Left lung (tissue), 14 donors: ENCODE measurements at places on chromosomes 6 and 20. TPM values are rescaled to one million over a fixed set of nuclear protein-coding genes. Genes with fewer than 3 reads are reported as not detected.
A peak's percentile ranks its signal among the peaks of the same experiment; 100 is the strongest.

SAPCD1 gene
- 3.9 TPM for total RNA-seq

C20orf204 gene
- 1.0 TPM for total RNA-seq

DNA sequence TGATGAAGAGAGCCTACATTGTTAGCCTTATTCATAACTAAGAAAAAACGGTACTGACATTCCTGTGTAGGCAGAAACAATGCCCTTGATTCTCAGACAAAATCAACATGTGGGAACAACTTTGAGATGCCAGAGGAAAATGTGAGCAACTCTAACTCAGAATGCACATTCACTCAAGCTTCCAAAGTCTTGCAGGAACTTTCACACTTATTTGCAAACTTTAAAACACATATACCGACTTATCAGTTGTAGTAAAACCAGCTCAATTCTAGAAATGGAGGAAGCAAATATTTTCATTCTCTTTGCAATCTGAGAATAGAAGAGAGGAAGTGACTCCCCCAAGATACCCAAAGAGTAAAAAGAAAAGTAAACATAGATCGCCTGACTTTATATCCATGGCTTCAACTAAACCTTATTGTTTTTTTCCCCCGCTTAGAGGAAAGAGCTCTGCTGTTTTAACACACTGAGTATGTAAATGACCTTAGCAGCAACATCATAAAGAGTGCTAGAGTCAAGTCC is 117.6 kb downstream of the EPB41L2 start:
- no peak for DNase-seq

- DNase-seq, result peak; percentile 88
Measured at GRCh38 chr20:31861385-31862156, 8.8 kb downstream of the DUSP15 start.

- no peak for DNase-seq
Measured at GRCh38 chr6:169685860-169686259, 16.0 kb downstream of the WDR27 start.

DNA sequence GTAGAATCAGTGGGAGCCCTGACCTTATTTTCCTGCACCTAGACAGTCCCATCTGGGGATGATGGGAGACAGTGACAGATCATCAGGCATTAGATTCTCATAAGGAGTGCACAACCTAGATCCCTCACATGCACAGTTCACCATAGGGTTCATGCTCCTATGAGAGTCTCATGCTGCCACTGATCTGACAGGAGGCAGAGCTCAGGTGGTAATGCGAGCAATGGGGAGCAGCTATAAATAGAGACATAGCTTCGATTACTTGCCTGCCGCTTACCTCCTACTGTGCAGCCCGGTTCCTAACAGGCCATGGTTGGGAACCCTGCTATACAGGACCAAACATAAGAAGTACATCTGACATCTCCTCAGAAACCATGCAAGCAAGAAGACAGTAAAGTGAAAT is 31.5 kb upstream of the ASF1A start:
- DNase-seq, result no peak
